ENCODE measurements at places on chromosomes 2 and 18. TPM values are rescaled to one million over a fixed set of nuclear protein-coding genes. Genes with fewer than 3 reads are reported as not detected.

The METTL5 gene
- 64.8 TPM for total RNA-seq

The CYB5A gene
- total RNA-seq: 117 TPM

The GKN1 gene
- total RNA-seq: 0.72 TPM

The SLC30A3 gene
- 4.8 TPM for total RNA-seq

The FSHR gene
- total RNA-seq: not detected

The LYPD1 gene
- 18.2 TPM for total RNA-seq

The FAHD2B gene
- 11.5 TPM for total RNA-seq

The BOLL gene
- total RNA-seq: not detected

The SLC4A5 gene
- 0.40 TPM for total RNA-seq

The STPG4 gene
- total RNA-seq: not detected

The NAT8 gene
- total RNA-seq: not detected

All from A549 treated with DMSO at 1 μM for 4 hours (cell line).